ENCODE measurements at places on chromosomes 3 and 15. TPM values are rescaled to one million over a fixed set of nuclear protein-coding genes. Genes with fewer than 3 reads are reported as not detected.

DNA sequence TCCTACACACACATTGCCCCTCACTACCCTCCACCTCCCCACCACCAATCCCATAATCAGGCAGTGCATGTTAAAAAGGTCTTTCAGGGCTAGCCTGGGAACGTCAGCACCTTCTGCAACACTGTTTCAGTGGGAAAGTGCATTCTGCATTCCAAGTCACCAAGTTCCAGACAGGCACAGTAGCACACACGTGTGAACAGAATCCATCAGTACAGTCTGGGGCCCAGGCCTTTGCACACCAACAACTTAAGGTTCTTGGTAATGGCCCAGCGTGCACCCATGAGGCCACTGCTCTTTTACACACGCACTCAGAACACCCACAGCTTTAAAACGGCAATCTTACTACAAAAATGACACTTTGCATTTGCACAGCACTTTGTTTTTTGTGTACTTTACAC lies 1.2 kb downstream of the ANXA2 start:
- DNase-seq = peak; percentile 44

- DNase-seq = peak; percentile 57
Measured at GRCh38 chr3:48194446-48195071, 6.3 kb upstream of the CDC25A start.

DNA sequence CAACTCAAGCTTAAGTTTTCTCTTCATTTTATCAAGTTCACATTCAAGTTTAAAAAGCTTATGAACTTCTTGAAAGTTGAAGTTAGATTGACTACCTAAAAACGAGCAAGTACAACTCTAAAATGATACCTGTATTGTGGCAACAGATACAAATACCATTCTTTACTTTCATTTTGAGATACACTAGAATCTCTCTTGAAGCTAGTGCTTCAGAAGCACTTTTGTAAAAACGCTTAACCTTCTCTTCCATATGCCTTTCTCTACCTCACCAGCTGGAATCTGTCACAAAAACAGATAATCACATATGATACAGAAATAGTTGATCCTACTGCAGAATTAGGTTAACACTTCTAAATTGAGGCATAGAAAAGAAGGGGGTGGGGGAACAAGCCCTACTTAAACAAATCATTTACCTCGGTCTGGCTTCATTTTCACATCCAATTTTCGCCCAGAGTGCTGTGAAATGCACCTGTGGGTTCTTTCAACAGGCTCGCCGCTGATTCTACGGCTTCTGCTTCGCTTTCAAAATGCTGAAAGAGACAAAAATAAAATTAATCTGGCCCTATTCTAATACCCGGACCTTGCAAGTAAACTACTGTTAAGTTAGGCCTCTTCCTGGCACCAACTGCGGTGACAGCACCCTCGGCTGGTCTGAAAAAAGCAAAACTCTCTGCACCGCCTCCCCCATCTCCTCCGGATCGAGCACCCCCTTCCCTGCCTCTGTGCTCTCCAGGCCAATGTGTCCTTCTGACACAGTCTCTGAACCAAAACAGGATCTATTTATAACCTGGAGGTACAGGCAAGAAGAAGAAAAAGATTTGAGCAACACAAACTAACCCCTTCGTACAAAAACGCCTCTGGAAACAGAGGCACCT lies 1.4 kb downstream of the ATOSA start:
- DNase-seq = peak; percentile 74

- no peak for DNase-seq
Measured at GRCh38 chr3:25542492-25543039, 114.5 kb downstream of the RARB start.

- DNase-seq = peak; percentile 45
Measured at GRCh38 chr15:70430069-70430468, 332.4 kb upstream of the TLE3 start.

GRCh38 chr15:29135702-29136646 lies 133.6 kb downstream of the NSMCE3 start:
- DNase-seq = no peak

- DNase-seq = no peak
Measured at GRCh38 chr3:20914310-20914709, 728.3 kb upstream of the SGO1 start.

GRCh38 chr15:67678993-67679392 lies 136.5 kb downstream of the MAP2K5 start:
- no peak for DNase-seq

DNA sequence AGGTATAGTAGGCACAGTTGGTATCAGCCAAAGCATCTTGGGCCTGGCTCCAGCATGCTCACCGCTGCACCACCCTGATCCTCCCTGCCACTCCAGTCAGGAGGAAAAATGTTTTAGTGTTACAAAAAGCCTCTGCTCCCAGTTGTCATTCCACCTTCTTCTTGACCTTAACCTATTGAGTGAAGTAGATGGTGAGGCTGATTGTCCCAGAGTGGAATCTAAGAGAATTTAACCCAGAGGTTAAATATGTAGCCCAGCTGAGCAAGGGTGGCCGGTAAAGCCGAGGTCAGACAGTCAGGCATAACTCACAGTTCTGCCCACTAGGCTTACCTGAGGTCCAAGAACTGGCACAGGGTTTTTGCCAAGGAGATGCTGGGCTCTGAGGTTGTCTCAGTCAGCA lies 30.7 kb upstream of the TNIK start:
- DNase-seq = no peak

- DNase-seq = no peak
Measured at GRCh38 chr3:166879661-166880060, 500.4 kb downstream of the ZBBX start.

DNA sequence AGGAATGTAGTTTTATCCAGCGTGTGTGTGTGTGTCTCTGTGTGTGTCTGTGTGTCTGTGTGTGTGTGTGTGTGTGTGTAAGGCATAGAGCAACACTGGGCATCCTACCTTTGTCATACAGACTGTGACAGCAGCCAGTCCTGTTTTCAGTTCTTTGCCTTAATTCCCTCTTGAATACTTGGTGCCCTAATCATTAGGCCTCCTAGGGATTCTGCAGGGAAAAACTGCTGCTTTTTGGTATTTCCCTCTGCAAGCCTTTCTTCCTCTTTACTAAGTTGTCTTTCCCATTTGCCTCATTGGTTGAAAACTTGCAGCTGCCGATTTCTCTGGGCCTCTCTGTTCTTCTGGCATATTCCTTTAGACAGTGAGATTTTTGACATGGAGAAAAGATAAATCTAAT lies 9.2 kb downstream of the SLC25A36 start:
- DNase-seq = no peak

- peak; percentile 97 for DNase-seq
Measured at GRCh38 chr15:48592221-48592731, 53.2 kb downstream of the FBN1 start.

GRCh38 chr3:67176396-67176795 lies 178.3 kb downstream of the KBTBD8 start:
- no peak for DNase-seq

The TLR9 gene
- not detected for total RNA-seq

The ABCF3 gene
- 27.4 TPM for total RNA-seq

The CLDN1 gene
- 1.8 TPM for total RNA-seq
